Stimulated activated CD4-positive, alpha-beta T cell treated with anti-CD3 and anti-CD28 coated beads, Interleukin-4, amount 100 ng/mL, for 1 hour (primary cell): ENCODE measurements at places on chromosomes 6 and 20.
A peak's percentile ranks its signal among the peaks of the same experiment; 100 is the strongest.

DNA sequence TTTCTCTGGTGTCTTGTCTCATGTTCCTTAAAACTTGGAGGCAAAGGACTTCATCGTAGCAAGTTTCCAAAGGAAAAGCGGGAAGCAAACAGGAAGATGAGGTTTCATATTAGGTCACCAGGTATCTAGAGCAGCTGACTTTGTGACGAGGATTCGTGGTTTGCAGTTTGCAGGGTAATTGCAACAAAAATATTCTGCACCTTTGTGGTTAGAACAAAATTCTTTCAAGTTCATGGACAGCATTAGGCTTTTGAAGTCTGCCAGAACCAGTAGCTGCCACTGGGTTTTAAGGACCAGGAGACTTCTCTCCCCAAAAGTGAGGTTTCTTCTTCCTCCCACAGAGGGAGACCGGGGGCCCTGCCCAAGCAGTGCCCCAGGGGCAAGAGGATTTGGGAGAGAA lies 63.4 kb downstream of the RPP40 start:
- DNase-seq, result no peak

DNA sequence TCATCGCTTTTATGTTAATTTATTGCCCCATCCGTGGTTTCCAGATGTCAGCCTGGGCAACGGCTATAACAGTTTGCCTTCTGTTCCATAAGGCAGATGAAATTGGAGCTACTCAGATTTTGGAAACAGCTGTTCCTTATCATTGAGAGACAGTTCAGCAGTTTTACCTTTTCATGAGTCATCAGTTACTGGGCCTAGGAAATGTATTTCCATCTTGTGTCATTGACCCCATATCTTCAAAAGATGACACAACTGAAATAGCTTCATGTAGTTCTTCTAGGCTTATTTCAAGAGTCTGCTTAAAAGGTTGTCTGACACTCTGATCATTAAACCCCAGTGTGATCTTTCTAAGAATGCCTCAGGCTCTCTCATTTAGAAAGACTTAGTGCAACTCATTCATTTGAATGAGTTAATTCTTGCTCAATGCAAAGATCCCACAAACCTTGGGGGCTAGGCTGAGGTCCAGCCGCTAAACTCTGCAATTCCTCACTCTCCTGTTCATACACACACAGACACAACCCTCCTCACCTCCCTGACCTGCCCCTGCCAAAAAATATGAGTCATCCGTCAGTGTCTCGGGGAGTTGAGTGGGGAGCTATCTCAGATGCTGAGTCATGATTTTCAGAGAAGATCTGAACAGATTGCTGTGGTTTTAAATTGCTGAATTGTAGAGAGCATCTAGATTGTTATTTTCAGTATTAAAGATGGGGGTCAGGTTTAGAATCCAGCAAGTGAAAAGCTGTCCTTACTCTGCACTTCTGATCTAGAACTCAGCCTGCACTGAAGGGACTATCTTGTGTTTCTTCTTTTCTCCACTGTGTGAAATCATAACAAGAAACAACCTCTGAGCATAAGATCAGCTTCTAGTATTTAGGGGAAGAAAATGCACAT lies 61.8 kb downstream of the RPP40 start:
- DNase-seq, result peak; percentile 27

GRCh38 chr6:66128243-66128642 lies 421.2 kb upstream of the EYS start:
- no peak for DNase-seq

GRCh38 chr20:31706607-31707257 lies 15.9 kb downstream of the BCL2L1 start:
- DNase-seq, result no peak

DNA sequence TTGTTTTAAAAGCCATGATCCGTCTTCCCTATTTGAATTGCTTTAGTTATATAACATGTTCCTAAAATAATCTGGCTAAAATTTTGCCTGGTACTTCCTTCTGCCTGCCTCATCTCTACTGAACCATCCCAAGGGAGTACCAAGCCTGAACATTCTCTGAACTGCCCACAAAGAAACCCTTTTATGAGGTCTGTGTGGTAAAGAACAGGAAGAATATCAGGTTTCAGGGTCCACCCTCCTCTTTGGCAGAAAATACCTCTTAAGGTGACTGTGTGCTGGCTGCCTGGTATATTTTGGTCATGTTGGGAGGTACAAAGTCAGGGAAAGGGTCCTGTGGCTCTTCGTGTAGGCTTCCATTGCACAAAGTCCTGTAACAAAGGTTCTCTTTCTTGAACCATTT lies 574.1 kb upstream of the CHD6 start:
- DNase-seq, result no peak

- no peak for DNase-seq
These were observed 53.3 kb upstream of the TAF8 start for GRCh38 chr6:41996997-41997396.

- no peak for DNase-seq
These were observed 40.2 kb upstream of the SAMHD1 start for GRCh38 chr20:36991703-36992102.

DNA sequence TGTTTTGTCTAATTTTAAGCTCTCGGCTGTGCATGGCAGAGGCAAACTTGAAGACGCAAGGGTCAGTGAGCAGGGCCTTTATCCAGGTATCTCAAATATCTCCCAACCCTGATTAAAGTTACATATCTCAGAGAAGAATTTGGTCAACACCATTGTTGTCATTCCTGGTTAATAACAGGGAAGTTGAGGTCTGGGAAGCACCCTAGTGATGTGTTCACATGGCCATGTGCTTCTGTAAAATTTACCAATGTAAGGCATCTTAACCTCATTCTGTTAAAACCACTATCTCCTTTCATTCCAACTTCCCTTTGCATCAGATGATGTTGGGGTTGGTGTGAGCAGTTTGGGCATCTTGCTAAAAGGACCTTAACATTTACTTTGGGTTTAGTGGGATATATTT lies 4.0 kb upstream of the FAM110A start:
- DNase-seq, result no peak

GRCh38 chr6:162651505-162651904 lies 76.1 kb downstream of the PRKN start:
- DNase-seq, result no peak

DNA sequence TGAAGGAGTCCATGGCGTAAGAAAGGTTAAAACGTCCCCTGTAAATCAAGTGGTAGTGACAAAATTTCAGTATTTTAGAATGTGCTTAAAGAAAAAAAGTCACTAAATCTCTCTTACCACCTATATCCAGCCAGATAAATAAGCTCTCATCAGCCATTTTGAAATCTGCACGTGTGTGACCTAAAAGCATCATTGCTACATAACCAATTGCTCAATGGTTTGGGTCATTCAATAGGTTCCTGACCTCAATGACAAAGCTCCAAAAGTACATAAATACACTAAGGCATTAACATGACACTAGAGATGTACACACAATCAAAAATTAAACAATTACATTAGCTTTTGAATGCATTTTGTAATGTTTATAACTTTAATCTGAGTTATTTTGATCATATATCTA lies 272.4 kb downstream of the GMDS start:
- DNase-seq, result no peak
